ENCODE measurements at places on chromosomes 6 and 20.

GRCh38 chr6:2102966-2103365, 142.4 kb downstream of the GMDS start:
- no peak for DNase-seq

DNA sequence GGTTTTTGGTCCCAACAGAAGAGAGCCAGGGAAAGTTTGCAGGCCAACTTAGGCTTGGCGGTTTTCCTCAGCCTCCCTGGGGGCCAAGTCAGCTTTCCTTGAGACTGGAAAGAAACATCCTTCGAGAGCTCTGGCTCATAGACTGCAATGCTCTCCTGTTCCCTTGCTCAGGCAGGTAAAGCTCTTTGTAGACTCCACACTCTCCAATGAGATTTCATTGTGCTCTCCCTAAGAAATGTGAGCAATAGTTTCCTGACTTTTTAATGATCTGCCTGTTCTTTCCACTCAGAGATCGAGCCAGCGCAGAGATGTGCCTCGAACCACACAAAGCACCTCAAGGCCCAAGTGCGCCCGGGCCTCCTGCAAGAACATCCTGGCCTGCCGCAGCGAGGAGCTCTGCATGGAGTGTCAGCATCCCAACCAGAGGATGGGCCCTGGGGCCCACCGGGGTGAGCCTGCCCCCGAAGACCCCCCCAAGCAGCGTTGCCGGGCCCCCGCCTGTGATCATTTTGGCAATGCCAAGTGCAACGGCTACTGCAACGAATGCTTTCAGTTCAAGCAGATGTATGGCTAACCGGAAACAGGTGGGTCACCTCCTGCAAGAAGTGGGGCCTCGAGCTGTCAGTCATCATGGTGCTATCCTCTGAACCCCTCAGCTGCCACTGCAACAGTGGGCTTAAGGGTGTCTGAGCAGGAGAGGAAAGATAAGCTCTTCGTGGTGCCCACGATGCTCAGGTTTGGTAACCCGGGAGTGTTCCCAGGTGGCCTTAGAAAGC, 13.9 kb downstream of the TNFAIP3 start:
- DNase-seq: no peak

DNA sequence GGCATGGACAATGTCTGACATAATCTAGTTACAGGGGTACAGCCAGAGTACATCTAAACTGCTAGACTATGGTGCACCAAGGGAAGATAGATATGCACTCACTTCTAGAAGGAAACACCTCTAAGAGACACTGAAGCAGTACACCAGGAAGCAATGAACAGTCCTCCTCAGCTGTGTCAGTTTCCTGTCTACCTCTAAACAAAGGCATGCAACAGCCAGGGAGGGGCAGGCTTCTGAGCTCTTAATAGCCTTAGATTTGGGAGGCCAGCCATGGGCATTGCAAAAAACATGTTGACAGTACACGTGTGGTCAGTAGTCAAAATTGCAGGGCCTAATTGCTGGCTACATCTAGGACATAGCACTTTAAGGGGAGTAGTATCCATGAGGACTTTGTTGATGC, 21.4 kb downstream of the CRYBG1 start:
- no peak for DNase-seq

GRCh38 chr20:34875642-34876405, 588 bp upstream of the ACSS2 start:
- DNase-seq: no peak

- no peak for DNase-seq
Observed at GRCh38 chr6:90544741-90545140, 42.1 kb downstream of the MAP3K7 start.

Measured in GOT3 (cell line).